Adrenal gland (tissue), 19 donors: ENCODE measurements at places on chromosomes 1 and 21. TPM values are rescaled to one million over a fixed set of nuclear protein-coding genes. Genes with fewer than 3 reads are reported as not detected.

The CLCNKA gene
- 52.5 TPM for polyA plus RNA-seq

The HMGCL gene
- 43.3 TPM for polyA plus RNA-seq

The AIRE gene
- polyA plus RNA-seq = 0.10 TPM

The ASAP3 gene
- 117 TPM for polyA plus RNA-seq

The CACHD1 gene
- polyA plus RNA-seq = 15.8 TPM

The ICOSLG gene
- 1.1 TPM for polyA plus RNA-seq

The ELAPOR1 gene
- polyA plus RNA-seq = 5.6 TPM

The GNG12 gene
- polyA plus RNA-seq = 19.9 TPM

The INKA2 gene
- polyA plus RNA-seq = 0.68 TPM

The RIPPLY3 gene
- polyA plus RNA-seq = 1.3 TPM

The CDC42BPA gene
- polyA plus RNA-seq = 14.1 TPM

The VWA5B1 gene
- 0.24 TPM for polyA plus RNA-seq

The PIGK gene
- polyA plus RNA-seq = 7.5 TPM

The BNIPL gene
- polyA plus RNA-seq = 1.4 TPM

The CIART gene
- 8.9 TPM for polyA plus RNA-seq

The GJA9 gene
- not detected for polyA plus RNA-seq

The BRINP3 gene
- polyA plus RNA-seq = 3.0 TPM

The KCNT2 gene
- polyA plus RNA-seq = 0.97 TPM

The SPRR5 gene
- polyA plus RNA-seq = not detected

The LAX1 gene
- polyA plus RNA-seq = 0.66 TPM

The IGSF3 gene
- 2.9 TPM for polyA plus RNA-seq

The AMIGO1 gene
- 4.7 TPM for polyA plus RNA-seq

The HSD3B1 gene
- 0.59 TPM for polyA plus RNA-seq

The S1PR1 gene
- polyA plus RNA-seq = 26.0 TPM

The COL11A1 gene
- 0.99 TPM for polyA plus RNA-seq

The TEDDM1 gene
- polyA plus RNA-seq = not detected

The FAM72D gene
- polyA plus RNA-seq = 0.53 TPM

The TACSTD2 gene
- 1.2 TPM for polyA plus RNA-seq

The SPATA46 gene
- polyA plus RNA-seq = not detected
